ENCODE measurements at places on chromosomes 16 and 17.

GRCh38 chr17:49312722-49313121, 49.3 kb downstream of the ZNF652 start:
- no peak for DNase-seq

- DNase-seq = no peak
Measured at GRCh38 chr17:77388384-77389306, 247.9 kb downstream of the SEC14L1 start.

GRCh38 chr16:56662357-56663354, 4.9 kb downstream of the MT1F start:
- no peak for DNase-seq

GRCh38 chr16:1989209-1990100, at the start of gene SYNGR3:
Gene SYNGR3, plus strand, starts transcription at chr16:1989970. Its CDS starts 133 bp downstream, at chr16:1990103.
- no peak for DNase-seq

- no peak for DNase-seq
Measured at GRCh38 chr17:50371526-50371925, 1.5 kb downstream of the MRPL27 start.

DNA sequence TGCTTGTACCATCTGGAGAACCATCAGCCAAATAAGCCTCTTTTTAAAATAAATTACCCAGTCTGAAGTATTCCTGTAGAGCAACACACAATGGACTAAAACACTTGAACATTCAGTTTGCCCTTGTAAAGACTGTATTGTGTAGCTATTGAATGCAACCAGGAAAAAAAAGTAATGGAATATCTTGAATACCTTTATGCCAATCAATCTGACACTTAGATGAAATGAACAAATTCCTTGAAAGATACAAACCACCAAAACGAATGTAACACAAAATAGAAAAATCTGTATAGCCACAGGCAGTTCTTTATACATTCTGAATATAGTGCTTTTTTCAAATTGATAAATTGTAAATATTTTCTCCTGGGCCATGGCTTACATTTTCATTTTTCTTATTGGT, 63.3 kb upstream of the KCNJ16 start:
- DNase-seq = no peak

- no peak for DNase-seq
Measured at GRCh38 chr17:18267366-18267765, 6.9 kb downstream of the MIEF2 start.

DNA sequence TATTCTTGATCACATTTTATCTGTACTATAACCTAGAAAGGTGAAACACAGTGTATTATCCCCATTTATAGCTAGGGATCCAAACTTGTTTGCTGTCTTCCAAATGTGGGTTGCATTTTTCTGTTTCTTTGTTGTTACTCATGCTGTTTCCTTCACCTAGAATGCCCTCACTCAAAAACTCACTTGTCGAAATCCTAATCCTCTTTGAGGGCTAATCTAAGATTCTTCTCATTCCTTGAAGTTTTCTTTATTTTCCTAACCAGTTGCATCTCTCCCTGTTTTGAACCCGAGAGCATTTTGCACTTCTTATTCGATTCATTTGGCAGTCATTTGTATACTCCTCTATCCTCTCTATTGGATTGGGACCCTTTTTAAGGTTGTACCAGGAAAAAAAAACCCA, 9.6 kb downstream of the CALCOCO2 start:
- no peak for DNase-seq

GRCh38 chr17:41684035-41684434, 4.7 kb upstream of the EIF1 start:
- no peak for DNase-seq

DNA sequence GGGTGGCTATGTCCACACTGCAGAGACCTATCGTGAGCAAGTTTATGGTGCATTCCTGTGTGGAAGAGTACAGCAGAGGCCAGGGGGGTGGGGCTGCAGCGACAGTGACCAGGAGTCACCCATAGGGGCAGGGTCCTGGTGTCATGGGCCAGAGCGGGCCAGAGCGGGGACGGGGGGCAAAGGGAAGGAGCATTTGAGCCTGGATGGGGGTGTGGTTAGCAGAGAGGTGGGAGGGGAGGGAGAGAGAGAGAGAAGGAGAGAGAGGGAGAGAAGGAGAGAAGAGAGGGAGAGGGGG, 17.8 kb downstream of the JPH3 start:
- DNase-seq = no peak

DNA sequence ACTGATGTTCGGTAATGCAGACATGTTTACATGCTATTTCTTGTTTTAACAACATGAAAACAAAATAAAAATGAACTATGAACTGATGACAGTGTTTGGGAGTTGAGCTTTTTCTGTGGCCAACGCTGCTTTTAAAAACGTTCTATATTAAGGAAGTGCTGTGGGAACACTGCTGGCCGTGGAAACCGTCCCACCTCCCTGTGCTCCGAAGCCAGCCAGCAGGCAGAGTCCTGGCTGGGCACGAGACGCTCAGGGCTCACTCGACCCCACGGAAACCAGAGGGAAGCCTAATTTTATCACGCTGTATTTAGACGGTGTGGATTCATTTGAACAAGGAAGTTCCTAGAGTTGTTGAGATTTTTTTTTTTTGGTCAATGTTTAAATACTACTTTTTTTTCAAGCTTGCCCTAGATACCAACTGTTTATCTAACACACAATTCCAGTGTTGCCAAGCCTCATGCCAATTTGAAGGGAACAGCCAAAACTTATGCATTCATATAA, 25.8 kb downstream of the ADCY9 start:
- no peak for DNase-seq

GRCh38 chr16:75818491-75818890, 92.2 kb upstream of the CPHXL start:
- no peak for DNase-seq

- peak; percentile 64 for DNase-seq
Measured at GRCh38 chr16:27179500-27180072, 23.7 kb upstream of the KDM8 start.

DNA sequence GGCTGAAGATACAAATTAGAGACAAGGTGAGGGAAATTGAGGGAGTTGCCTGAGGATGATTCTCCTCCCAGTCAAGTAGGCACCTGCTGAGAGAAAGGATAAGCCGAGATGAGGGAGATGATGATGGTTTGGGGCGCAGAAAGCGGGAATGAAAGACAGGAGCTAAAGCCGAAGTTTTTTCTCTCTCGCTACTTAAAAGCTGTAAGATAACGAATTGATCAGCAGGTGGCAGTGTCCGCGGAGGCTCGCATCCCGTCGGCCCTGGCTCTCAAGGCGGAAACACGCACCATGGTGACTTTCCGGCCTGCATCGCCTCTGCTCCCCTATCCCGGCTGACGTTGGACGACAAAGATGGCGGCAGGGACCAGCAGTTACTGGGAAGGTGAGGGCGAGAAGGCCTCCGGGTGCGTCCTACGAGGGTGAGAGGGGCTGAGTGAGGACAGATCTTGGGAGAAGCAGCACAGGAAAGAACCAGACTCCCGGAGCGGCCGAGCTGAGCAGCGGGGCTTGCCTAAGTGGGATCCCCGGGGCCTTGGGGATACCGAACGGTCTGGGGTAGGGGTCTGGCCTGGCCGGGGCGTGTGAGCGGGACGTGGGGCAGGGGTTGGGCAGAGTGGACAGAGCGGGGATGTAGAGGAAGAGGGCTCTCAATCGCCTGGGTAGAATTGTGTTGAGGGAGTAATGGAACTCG, at the start of gene GOSR1:
GOSR1 (plus strand) TSS at position 326 of the 691 bp plus-strand sequence; CDS start at position 352, 26 bp downstream.
- peak; percentile 80 for DNase-seq

DNA sequence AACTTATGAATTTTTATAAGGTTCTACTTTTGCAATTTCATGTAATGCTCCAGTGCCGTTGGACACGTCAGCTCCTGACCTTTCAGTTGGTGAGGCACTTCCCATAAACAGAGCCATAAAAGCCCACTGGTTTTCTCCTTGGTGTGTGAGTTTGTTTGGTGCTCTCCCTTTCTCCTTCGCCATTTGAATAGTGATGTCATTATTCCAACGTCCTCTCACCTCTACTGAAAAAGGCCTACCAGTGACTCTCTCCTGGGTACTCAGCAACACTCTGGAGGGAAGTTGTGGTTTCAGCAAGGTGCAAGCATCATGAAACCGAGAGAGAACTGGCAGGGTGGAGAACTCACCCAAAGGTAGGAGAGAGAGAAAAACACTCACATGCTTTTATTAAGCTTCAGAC, 29.6 kb upstream of the HNF1B start:
- DNase-seq = no peak

GRCh38 chr16:49021136-49021535, 260.5 kb downstream of the CBLN1 start:
- DNase-seq = no peak

- DNase-seq = peak; percentile 69
Measured at GRCh38 chr17:40559954-40560591, 5.2 kb downstream of the CCR7 start.

DNA sequence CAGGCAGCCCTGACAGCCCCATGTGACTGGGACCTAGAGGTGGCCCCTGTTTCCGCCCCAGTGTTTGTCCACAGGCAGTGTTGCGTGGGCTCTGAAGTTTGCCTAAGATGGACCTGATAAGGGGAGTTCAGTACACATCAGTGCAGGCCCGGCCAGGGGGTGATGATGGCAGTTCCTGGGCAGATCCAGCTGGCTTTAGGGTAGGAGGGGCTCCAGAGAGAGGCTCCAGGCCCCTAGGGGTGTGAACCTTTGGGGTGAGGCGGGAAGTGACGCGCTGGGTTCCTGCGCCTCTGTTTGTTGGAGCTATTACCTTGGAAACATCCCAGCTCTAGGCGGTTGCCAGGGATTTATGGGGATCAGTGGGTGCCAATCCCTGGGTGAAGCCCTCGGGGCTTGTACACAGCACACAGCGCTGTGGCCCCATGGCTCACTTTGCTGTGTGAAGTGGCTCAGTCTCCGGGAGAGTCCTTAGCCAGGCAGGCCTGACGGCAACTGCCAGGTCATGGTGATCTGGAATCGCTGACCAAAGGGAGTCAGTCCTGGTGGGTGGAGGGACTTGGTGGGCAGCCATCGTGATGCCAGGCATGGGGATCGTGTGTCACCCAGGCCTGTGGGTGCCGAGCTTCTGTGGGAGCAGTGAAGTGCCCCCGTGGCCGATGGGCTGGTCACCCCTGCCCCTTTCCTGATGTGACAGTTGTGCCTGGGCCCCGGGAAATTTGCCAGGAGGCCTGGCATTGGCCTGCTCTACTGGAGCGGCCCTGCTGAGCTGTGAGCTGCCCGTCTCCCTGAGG, 146.1 kb downstream of the SEC14L1 start:
- no peak for DNase-seq

DNA sequence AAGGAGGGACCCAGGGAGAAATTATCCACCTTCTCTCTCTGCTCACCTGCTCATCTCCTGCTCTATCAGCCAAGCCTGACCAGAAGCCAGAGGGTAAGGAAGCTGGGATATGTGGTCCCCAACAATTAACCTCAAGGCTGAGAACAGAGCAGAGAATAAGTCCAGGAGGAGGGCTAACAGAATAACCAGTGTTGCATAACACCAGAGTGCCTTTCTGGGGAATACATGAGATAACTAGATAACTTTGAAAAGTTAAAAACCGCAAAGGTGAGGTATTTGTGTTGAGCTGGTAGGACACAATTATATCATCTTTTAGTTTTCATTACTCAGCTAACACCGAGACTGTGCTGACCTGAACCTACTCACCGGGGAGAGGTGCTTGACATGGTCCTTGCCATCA, 180.8 kb downstream of the SALL1 start:
- DNase-seq = no peak

- no peak for DNase-seq
Measured at GRCh38 chr17:1122533-1123392, 57.0 kb downstream of the ABR start.

- no peak for DNase-seq
Measured at GRCh38 chr17:1582374-1582773, 19.8 kb upstream of the PITPNA start.

DNA sequence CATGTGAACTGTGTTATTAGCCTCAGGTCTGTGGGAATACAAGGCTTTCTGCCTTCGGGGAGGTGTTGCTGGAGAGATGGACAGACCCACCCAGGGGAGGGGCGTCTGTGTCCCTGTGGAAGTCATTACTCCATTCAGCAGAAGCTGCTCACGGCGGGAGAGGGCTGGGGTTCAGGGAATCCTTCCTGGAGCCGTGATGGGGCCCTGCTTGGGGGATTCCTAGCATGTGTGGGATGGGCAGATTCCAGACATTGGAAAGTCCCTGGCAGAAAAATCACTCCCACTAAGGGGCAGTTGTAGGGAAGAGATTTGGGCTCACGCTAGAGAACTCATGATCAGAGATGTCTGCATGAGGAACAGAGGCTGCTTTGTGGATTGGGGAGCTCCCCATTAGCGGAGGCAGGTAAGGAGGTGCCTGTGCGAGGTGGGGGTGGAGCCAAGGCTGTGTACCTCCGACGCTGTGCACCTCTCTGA, 56.3 kb upstream of the IL34 start:
- no peak for DNase-seq

GRCh38 chr16:16009401-16009800, 60.0 kb downstream of the ABCC1 start:
- no peak for DNase-seq

DNA sequence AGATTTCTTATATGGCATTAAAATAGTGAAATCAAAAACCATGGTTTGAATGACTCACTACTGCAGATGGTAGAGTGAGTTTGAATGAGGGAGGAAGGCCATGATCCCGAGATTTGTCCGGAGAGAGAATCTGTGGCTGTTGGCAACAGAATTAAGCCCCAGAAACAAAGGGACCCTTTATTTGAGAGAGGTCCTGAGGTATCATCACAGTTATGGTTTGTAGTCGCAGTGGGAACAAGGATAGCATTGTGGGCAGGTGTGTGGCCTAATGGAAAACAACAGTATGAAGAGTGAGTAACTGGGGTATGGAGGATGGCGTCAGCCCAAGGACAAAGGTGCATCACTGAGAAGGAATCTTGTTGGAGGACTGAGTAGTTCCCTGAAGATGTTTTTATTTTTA, 8.5 kb upstream of the ZFP3 start:
- no peak for DNase-seq

GRCh38 chr16:4944333-4945281, 7.7 kb upstream of the PPL start:
- DNase-seq = no peak

DNA sequence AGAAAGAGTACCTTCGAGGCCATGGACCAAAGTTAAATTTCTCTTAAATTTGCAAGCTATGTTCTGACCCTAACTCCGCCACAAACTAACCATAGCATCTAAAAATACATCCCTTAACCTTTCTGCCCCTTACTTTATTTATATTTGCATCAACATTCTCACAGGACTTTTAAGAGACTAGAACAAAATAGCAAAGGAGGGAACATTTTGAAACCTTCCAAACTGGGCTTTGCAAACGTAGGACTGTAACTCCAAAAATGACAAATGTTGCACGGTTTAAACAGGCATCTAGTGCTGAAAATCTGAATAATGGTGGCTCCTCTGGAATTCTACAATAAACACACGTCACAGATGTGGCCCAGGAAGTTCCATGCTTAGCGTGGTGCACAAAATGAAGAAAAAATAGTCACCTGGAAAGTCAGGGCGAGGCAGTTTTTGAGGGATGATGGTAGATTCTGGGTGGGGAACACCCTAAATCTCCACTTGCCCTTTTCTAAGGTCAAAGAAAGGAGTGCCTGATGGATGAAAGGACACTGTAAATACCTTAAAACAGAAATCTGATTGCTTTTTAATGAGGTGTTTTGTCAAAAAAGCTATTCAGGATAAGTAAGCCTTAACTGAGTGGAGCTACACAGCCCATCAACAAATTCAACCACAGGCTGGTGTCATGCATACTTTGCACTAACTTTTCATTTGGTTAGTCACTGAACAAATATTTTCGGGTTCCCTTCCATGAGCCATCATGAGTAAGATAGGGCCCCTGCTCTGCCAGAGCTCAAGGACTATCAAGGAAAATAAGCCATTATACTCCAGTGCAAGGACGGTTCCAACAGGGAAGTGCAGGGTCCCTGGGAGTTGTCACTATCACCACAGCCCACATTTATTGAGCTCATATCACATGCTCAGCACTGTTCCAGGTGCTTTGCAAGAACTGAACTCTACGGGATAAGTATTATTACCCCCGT, 21.2 kb downstream of the ARHGAP17 start:
- DNase-seq = no peak

- no peak for DNase-seq
Measured at GRCh38 chr17:50148226-50149090, 2.0 kb downstream of the PPP1R9B start.
